ENCODE measurements at places on chromosomes 7 and 10.

GRCh38 chr10:71211053-71211452 is 1.3 kb upstream of the UNC5B start:
- no peak for DNase-seq

GRCh38 chr10:130871406-130871805 is 440.1 kb downstream of the TCERG1L start:
- no peak for DNase-seq

DNA sequence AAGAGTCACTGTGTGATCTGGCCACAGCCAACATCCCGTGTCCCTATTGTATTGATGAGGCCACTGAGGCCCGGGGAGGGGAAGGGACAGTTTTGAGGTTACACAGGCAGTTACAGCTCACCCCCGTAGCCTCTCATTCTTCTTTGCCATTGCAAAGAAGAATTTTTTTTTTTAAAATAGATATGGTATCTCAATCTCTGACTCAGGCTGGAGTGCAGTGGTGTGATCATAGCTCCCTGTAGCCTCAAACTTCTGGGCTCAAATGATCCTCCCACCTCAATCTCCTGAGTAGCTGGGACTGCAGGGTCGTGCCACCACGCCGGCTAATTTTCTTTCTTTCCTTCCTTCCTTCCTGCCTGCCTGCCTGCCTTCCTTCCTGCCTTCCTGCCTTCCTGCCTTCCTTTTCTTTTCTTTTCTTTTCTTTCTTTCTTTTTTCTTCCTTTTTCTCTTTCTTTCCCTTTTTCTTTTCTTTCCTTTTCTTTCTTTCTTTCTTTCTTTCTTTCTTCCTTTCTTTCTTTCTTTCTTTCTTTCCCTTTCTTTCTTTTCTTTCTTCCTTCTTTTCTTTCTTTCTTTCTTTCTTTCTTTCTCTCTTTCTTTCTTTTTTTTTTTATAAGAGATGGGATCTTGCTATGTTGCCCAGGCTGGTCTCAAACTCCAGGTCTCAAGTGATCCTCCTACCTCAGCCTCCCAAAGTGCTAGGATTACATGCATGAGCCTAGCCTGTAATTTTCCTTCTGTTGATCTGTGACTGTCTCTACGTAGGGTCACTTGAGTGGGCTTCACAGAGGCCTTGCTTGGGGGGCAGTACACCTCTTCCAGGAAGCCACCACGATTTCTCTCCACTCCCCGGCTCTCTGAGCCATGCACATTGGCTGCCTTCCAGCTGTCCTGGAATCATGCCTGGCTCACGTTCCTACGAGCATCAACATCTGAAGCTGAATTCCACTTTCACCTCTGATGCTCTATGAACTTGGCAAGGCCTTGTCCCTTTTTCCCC is 31.3 kb downstream of the TMEM270 start:
- no peak for DNase-seq

DNA sequence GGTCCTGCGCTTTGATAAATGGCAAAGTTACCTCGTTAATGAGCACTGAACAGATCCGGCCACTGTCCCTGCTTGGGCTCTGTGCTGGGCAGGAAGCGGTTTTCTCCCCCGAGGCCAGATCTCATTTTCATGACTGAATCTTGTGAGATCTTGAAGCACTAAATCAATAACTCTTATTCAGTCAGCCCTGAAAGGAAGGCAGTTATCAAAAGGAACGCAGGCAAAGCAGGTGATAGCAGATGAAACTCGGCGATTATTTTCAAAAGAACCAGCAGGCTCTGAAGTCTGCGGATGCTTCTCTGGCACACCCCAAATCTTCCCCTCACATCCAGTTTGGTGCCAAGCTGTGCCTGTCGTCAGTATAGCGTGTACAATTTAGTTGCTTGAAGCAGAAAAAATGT is 228.7 kb downstream of the BAMBI start:
- DNase-seq = no peak

- DNase-seq = peak; percentile 51
Observed at GRCh38 chr10:63217120-63217605, 84.0 kb downstream of the NRBF2 start.

GRCh38 chr10:11854301-11854700 is 31.1 kb downstream of the PROSER2 start:
- no peak for DNase-seq

- DNase-seq = no peak
Observed at GRCh38 chr10:132685921-132686680, 99.8 kb downstream of the NKX6-2 start.

- DNase-seq = no peak
Observed at GRCh38 chr7:150835019-150835418, 17.3 kb upstream of the AOC1 start.

DNA sequence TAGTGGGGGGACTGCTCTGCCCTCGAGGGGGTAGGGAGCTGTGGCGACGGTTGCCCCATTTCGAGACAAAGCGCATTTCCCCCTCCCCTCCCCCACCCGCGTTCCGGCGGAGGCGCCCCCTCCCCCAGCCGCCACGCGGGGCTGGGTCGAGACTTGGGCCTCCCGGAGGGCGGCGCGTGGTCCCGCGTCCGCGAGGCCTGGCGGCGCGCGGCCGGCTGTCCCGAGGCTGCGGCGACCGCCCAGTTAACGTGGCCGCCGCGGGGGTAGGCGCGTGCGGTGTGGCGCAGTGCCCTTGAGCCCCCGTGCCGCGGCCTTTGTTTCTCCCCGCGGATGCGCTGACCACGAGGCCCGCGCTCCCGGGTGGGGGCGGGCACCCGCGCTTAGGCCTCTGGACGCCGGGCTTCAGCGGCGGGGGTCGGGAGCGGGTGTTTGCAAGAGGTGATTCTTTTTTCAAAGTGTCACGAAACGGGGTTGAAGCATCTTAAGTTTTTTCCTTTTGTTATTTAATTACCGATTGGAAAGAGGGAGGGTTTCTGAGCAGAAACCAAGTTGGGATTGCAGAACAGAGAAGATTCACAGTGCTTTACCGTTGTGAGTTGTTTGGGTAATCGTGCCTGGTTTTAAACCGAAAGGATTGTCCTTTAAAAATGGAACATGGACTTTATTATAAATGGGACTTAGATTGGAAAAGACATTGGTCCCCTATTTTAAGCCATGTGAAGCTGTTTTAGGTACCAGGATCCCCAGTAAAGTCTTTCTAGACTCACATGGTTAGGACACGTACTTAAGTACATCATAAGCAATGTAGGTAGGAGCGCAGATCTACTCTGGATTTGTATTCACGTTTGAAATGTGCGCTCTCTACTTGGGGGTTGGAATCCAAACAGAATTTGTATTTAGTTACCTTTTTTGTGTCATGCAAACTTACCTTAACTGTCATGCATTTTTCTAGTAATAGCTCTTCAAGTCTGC is 760 bp downstream of the CBX3 start:
- DNase-seq = no peak
